Daoy (cell line): ENCODE measurements at places on chromosomes 1 and 21. TPM values are rescaled to one million over a fixed set of nuclear protein-coding genes. Genes with fewer than 3 reads are reported as not detected.

GRCh38 chr1:191343816-191344215, 814.4 kb upstream of the RGS18 start:
- no peak for DNase-seq

GRCh38 chr1:208083016-208083714, 161.0 kb downstream of the PLXNA2 start:
- DNase-seq = no peak

DNA sequence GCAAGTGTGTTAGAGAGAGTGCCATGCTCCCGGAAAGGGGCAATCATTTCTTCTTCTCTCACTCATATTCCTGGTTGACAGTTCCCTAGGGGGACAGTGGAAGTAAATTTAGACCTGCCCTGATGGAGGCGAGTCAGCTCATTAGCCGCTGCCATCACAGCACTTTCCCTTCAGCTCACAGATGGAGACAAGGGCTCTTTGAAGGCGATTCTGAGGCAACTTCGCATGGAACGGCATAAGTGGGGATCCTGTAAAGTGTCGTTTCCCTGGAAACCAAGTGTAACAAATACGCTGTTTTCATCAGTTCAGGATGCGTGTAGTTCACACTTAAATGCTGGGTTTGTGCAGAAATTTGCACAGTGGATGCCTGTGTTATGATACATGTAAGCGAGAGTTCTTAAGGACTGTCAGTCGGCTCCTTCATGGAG, 114.5 kb upstream of the TMPRSS15 start:
- no peak for DNase-seq

The TTC39A gene
- total RNA-seq = 0.06 and 0.95 TPM in 2 replicates

The COL16A1 gene
- total RNA-seq = 28.7 and 38.2 TPM in 2 replicates

The MCOLN2 gene
- 13.5 and 13.6 TPM in 2 replicates for total RNA-seq

The TCHH gene
- total RNA-seq = 0.29 TPM in 1 of 2 replicates, not detected in the other

DNA sequence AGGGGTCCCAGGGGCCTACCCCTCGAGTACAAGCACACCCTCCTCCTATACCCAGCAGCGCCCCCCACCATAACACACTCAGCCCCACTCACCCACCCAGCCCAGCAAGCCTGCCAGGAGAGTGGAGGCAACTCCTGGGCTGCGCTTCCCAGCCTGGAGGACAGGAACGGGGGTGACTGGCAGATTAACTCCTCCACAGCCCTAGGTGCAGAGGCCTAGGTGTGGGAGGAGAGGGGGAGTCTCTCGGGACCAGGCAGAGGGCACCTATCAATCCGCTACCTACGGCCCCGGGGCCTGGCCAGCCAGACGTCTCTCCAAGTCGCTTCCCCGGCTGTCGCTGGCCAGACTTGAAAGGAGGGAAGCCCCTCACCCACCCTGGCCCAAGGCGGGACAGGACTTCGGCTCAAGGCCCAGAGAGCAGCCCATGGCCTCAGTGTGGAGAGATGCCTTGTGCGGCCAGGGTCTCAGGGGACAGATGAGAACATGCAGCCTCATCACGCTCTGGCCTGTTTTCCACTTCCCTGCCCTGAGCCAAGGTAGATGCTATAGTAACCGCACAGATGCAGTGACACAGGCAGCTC, 24.9 kb downstream of the MATN1 start:
- DNase-seq = no peak

- no peak for DNase-seq
These were observed 24.8 kb downstream of the CD101 start for GRCh38 chr1:117026361-117026760.

The TBX15 gene
- 5.1 and 7.4 TPM in 2 replicates for total RNA-seq

The ARID1A gene
- total RNA-seq = 12.4 and 12.6 TPM in 2 replicates

The UTS2 gene
- not detected in 2 replicates for total RNA-seq

- DNase-seq = peak; percentile 23
These were observed 36.7 kb upstream of the RASAL2 start for GRCh38 chr1:178057141-178057765.

GRCh38 chr1:94582565-94582964, 41.0 kb upstream of the F3 start:
- no peak for DNase-seq

GRCh38 chr1:36400514-36400824, 2.8 kb upstream of the LSM10 start:
- DNase-seq = no peak

DNA sequence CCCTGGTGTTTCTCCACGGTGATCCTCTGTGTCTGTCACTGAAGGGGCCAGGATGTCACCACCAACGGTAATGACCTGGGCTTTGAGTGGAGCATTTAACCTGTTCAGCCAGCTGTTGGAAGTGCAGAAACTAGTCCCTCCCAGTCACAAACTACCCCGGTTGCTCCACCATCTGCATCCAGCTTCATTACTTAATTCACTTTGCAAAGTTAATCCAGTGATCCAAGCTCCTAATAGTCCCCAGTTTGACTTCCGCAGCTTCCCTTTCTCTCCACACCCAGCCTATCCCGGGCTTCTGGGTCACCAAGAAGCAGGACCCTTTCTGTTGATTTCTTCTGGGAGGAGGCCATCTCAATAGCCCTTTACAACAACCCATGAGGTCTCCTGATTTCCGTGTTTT, 63.5 kb downstream of the MDM4 start:
- DNase-seq = no peak

DNA sequence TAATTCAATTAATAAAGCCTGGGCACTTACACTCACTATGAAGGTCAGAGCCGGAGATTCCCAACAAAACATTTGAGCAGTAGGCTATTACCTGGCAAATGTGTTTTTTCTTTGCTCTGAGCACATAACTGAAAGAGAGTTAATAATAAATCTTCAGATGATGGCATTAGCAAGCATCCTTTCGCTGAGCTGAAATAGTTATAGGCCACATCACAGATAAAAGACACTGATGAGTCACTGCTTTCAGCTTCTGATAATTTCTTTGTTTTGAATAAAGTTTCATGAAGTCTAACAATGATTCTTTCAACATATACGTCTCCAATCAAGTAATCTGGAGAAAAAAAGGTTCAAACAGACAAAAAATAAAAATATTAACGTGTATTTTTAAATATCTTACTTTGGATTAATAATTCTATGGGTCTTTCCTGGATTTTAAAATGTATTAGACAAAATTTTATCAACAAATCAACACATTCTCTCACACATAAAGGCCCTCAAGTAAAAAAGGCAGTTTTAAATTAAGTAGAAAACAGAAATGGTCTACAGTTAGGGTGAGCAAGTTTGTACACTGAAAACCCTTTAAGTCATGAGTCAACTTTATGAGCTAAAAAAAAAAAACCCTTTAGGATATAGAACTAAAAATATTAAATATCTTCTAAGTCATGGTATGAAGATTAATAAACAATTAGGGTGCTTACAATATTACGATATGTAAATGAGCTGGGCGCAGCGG, 33.1 kb downstream of the LTN1 start:
- DNase-seq = peak; percentile 33

- DNase-seq = no peak
These were observed 30.5 kb downstream of the CLSTN1 start for GRCh38 chr1:9793291-9793690.

The OR2C3 gene
- 0.11 TPM in 1 of 2 replicates, not detected in the other for total RNA-seq

GRCh38 chr1:157195521-157196244, 57.5 kb upstream of the ETV3 start:
- no peak for DNase-seq

DNA sequence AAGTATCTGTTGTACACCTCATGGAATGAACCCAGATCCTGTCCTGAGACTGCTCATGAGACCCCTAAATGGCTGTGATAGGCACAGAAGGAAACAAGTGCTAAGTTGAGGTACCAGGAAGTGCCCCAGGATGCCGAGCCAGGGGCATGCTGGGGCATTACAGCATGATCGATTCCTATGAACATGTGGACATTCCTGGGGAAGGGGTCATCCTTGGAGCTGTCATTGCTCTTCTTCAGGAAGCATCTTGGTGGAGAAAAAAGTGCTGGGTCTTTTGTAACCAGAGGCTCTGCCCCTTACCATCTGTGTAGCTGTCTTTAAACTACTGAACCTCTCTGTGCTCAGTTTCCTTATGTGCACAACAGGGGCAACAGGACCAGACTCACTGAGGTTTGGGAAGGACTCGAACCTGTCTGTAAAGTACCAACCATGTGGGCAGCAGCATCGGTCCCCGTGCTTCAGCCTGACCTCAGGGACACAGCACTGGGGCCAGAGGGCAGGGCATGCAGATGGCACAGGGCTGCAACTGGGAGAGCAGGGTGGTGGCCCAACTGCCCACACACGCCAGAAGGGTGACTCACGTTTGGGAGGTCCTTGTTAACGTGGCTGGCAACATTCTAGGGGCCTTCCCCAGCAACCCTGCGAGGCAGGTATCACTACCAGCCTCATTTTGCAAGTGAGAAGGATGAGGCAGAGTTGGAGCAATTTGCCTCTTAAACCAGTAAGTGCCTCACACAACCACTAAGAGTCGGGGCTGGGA, 142.3 kb upstream of the EDN2 start:
- peak; percentile 88 for DNase-seq

- no peak for DNase-seq
These were observed 206.4 kb downstream of the RHOU start for GRCh38 chr1:228941666-228942065.

The NPHS2 gene
- total RNA-seq = not detected in 2 replicates

- DNase-seq = no peak
These were observed 64.8 kb upstream of the ATP5PO start for GRCh38 chr21:33980276-33980916.

DNA sequence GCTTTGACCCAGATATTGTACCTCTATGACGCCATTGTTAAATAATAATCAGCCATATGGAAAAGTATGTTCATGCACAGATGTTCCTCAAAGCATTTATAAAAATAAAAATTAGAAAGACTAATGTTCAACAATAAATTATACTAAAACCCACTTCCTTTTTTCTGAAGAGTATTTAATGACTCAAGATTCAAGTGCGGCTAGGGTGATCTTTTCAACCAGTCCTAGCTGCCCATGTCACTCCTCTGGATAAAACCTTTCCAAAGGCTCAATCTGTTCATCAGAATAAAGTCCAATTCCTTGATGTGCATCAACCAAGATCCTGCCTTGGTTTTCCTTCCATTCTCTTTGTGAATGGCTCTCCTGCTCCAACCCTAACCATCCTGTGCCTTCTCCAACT, 292.0 kb downstream of the VAV3 start:
- DNase-seq = no peak

DNA sequence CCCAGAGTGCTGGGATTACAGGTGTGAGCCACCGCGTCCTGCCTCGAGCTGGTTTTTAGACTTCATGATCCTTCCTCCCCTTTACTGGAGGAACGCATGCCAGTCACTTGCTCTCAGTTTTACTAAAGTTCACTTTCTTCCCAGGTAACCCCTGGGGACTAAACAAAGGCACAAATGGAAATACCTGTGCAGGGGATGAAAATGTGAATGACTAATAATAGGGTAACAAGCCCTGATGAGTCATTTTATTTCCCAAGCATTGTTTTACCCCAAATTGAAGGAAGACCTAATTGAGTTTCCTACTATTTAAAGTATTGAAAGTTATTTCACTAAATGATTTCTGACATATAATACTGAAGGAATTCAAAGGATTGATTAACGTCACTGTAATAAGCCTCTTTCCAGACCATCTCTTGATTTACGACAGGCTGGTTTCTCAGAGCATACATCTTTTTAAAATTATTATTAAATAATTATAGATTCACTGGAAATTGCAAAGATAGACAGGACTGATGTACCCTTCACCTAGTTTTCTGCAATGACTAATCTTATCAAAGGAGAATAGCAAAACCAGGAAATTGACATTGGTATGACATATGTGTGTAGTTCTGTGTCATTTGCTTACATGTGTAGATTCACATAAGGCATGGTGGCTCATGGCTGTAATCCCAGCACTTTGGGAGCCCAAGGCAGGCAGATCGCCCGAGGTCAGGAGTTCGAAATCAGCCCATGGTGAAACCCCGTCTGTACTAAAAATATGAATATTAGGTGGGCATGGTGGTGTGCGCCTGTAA, 53.2 kb upstream of the SOD1 start:
- DNase-seq = no peak

GRCh38 chr1:14513111-14513510, 85.4 kb upstream of the KAZN start:
- DNase-seq = no peak

- no peak for DNase-seq
These were observed 20.4 kb upstream of the FGGY start for GRCh38 chr1:59276439-59276851.

DNA sequence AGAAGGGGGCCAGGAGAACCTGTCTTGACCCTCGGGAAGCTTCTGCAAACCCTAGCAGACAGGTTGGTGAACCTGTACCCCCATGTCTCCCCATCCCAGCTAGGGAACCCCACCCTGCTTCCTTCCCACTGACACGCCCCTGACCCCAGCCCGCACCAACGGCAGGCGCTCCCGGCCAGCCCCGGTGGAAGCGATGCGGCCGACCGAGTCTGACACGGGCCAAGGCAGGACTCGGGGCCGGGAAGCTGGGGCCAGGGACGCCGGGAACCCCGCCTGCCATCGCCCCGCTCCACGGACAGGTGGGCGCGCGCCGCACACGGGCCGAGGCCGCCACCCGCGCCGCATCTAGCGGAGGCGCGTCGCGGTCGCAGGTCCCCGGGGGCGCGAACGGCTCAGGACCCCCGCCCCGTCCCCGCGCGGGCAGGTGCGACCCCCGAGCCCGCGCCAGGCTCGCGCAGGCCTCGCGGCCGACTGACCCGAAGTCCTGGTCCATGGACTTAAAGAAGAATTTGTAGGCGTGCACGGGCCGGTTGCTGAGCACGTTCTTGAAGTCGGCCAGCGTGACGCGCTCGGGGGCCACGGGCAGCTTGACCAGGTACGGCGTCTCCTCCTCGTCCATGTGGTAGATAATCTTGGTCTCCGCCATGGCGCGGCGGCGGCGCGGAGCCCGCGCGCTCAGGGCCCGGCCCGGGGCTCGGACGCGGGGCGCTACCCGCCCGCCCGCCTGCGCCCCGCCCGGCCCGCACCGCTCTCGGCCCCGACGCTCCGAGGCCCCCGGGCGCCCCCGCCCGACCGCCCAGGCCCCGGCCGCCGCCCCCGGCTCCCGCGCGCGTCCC, 580 bp downstream of the DVL1 start:
- DNase-seq = peak; percentile 54

DNA sequence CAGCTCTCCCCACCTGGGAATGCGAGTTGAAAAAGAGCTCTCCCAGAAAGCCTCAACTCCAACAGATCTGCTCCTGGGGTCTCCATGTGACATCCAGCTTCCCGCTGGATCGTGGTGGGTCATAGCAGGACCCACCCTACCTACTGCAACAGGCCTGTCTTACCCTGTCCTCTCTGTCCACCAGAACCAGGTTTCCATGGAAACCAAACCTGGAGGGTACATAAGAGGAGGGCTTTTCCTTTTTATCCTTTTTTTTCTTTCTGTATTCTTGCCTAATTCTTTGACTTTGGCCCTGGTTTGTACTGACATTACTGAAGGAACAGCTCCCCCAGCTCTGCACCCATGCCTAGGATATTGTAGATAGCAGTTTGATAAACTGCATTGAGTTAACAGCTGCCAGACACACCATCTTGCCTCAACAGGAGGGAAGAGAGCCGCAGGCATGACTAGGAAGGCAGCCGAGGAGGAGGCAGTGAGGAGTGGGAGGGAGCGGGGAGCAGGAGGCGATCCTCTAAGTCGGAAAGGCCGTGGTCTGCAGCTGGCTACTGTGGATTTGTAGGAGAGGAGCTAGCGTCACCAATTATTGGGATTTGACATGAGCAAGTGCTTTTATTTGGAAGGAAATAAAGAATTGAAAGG, 9.7 kb upstream of the FMOD start:
- no peak for DNase-seq

The ARHGEF19 gene
- 2.4 and 4.2 TPM in 2 replicates for total RNA-seq

GRCh38 chr1:104791030-104791429, 1041.3 kb downstream of the AMY1C start:
- DNase-seq = no peak

The ASB17 gene
- total RNA-seq = not detected in 2 replicates

The GBP7 gene
- total RNA-seq = not detected in 2 replicates

- DNase-seq = no peak
These were observed 3.9 kb upstream of the CACHD1 start for GRCh38 chr1:64466033-64466432.
